ENCODE measurements at places on chromosomes 16 and 17.

- no peak for DNase-seq
Observed at GRCh38 chr17:44829523-44830358, at the start of gene GJC1. Gene GJC1 (minus strand): TSS chr17:44830287. CDS start chr17:44805817, 24,470 bp downstream.

- no peak for DNase-seq
Observed at GRCh38 chr16:87068762-87069150, 248.4 kb downstream of the C16orf95 start.

- DNase-seq: no peak
Observed at GRCh38 chr17:67435122-67435521, 58.0 kb downstream of the PITPNC1 start.

DNA sequence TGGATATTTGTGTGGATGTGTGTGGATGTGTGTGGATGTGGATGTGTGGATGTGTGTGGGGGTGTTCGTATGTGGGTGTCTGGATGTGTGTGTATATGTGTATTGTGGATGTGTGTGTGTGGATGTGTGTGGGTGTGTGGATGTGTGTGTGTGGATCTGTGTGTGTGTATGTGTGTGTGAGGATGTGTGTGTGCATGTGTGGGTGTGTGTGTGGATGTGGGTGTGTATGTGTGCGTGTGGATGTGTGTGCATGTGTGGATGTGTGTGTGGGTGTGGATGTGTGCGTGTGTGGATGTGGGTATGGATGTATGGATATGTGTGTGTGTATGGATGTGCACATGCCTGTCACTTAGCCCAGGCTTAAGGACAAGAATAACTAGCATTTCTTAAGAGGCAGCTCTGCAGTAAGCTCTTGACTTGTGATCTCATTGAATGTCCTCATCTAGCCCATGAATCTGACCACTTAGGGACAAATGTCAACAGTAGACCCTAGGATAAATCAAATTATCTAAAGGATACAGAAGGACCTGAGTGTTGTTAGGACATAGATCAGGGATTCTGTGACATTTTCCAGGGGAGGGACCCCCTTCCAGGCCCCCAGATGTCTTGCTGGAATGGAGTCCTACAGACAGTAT lies 83.5 kb downstream of the BMERB1 start:
- DNase-seq: no peak

DNA sequence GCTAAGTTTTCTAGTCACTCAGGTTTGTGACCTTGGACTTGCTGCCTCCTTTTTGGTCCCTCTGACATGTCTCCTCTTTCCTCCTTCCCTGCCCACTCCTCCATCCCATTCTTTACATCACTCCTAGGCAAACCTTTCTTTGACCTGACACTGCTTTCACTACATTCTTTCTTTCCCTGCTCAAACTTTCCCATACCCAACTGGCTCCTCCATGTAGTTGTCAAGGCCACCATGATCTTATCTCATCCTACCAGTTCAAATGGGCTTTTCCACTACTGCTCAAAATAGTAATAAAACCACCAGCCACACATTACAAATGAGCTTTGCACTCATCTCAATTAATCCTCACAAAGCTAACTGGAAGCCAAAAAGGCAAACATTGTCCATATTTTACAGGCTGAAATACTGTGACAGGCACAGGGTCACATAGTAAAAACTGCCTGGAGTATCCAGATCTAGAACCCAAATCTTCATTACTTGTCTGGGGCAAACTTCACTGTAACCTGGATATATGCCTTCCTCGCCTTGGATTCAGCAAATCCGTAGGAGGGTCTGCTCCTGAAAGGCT lies 14.4 kb downstream of the MRPS23 start:
- DNase-seq: no peak

DNA sequence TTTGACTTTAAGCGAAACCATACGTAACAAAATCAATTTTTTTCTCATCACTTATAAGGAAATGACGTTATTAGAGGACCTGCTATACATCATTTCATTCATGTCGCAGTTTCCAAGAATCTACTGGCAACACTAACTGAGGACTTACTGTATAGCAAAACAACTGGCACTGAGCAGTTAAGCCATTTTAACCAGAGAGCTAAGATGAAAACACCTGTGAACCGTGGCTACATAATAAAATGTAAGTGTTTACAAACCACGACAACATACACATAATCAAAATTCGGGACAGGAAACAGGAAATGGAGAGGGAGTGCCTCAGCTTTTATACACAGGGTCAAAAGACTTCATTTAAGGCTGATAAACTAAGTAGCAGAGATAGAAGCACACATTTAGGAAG lies 29.5 kb downstream of the METTL16 start:
- no peak for DNase-seq

DNA sequence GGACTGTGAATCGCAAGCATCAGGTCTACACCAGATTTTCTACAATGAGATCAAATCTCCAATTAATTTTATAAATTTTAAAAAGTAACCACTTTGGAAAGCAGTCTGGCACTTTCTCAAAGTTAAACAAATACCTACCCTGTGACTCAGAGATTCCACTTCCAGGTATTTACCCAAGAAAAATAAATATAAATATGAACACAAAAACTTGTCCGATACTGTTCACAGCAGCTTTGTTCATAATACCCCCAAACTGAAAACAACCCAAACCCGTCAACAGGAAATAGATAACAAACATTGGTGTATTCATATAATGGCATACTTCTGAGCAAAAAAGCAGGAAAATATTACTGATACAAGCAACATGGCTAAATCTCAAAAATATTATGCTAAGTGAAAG lies 12.1 kb downstream of the ZDHHC7 start:
- peak; percentile 43 for DNase-seq

DNA sequence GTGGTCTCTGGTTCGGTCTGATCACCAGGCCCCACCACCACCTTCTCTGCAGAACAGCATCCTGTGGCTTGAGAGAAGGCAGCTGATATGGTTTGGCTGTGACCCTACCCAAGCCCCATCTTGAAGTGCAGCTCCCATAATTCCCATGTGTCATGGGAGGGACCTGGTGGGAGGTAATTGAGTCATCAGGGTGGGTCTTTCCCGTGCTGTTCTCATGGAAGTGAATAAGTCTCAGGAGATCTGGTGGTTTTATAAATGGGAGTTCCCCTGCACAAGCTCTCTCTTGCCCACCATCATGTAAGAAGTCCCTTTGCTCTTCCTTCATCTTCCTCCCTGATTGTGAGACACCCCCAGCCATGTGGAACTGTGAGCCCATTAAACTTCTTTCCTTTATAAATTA lies 352.3 kb upstream of the CDH5 start:
- DNase-seq: no peak

- no peak for DNase-seq
Observed at GRCh38 chr16:16163571-16163970, 59.7 kb downstream of the ABCC6 start.

GRCh38 chr17:2710071-2710802 lies 1.3 kb downstream of the CLUH start:
- DNase-seq: no peak

GRCh38 chr17:38574712-38575111 lies 31.0 kb downstream of the SRCIN1 start:
- no peak for DNase-seq

DNA sequence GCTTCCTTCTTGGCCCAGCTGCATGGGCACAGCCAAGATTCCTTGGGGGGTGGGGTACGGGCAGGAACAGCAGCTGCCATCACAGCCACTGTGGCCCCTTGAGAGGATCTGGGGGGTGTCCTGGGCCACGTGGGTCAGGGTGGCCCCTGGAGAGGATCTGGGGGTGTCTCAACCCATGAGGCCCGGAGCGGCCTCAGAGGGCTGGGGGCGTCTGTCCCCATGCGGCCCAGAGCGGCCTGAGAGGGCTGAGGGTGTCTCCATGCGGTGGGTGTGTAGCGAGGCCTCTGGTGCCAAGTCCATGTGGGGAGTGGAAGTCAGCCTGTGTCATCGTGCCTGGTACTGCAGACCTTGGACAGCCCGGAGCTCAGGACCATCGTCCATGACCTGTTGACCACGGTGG lies 13.7 kb downstream of the TSC2 start:
- no peak for DNase-seq

GRCh38 chr17:34542700-34543336 lies 36.6 kb upstream of the TMEM132E start:
- DNase-seq: peak; percentile 7

DNA sequence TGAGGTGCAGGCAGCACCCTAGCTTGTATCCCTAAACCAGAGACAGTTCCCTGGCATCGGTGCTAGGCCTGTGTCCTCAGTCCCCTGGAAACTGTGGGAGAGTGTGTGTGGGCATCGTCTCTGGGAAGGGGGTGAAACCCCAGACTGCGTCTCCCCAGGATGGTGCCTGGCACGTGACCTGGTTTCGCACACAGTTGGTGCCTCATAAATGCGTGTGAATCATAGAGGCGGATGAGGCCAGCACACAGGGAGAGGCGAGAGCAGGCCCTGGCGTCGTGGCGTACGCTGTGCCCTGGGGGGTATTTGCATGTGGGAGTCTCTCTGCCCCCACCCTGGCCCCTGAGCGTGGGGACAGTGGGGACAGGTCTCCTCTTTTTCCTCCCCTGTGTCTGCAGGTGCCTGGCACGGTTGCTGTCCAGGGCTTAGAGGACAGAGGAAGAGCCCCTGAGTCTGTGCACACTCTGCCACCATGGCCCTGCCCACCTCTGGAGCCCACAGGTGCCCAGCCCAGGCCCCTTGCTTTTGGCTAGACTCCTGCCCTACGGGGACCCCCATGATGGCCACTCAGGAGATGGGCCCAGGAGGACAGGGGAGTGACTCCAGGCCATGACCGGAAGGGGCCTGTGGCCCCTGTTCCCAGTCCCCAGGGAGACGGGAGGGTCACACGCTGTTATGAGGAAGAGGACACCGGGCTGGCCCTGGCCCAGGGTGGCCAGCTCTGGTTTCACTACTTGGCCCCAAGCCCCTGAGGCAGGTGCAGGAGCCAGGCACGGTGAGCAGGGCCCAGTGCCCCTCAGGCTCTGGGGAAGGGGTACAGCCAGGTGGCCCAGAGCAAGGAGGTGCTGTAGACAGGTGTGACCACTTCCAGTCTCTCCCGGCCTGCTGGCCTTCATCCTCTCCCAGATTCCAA lies 1.3 kb upstream of the FSCN2 start:
- no peak for DNase-seq

DNA sequence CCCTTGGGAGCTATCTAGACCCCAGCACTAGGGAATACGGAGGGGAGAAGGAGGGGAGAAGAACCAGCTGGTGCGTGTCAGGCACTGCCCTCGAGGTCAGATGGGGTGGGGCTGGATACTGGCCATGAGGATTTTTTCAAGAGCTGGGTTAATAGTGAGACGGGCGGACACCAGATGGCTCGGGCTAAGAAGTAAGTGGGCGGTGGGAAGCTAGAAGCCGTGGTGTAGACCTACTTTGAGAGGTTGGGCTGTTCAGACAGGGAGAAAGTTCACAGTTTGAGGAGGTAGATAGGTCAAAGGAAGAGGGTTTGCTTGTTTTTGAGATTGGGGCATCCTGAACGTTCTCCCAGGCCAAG lies 303.8 kb downstream of the SEC14L1 start:
- no peak for DNase-seq

- no peak for DNase-seq
Observed at GRCh38 chr16:27204312-27204915, 1.1 kb downstream of the KDM8 start.

- DNase-seq: peak; percentile 86
Observed at GRCh38 chr17:78315355-78316114, 44.3 kb downstream of the SOCS3 start.

GRCh38 chr17:17985555-17985954 lies 12.9 kb downstream of the DRC3 start:
- DNase-seq: no peak

- no peak for DNase-seq
Observed at GRCh38 chr16:72049110-72049509, 5.2 kb upstream of the HP start.

DNA sequence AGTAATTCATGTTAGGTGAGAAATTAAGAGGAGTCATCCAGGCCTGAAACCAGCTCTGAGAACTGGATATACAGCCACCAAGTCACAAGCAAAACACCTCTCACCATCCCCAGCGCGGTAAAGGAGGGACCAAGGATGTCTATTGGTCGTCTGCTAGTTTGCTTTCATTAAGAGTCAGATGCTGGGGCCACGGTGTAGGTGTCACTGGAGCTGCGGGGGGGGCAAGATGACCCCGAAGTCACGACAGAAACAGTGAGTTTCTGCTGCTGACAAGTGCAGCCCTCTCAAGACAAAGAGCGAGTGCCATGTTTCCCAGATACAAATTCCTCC lies 790 bp downstream of the NCBP3 start:
- DNase-seq: peak; percentile 7

DNA sequence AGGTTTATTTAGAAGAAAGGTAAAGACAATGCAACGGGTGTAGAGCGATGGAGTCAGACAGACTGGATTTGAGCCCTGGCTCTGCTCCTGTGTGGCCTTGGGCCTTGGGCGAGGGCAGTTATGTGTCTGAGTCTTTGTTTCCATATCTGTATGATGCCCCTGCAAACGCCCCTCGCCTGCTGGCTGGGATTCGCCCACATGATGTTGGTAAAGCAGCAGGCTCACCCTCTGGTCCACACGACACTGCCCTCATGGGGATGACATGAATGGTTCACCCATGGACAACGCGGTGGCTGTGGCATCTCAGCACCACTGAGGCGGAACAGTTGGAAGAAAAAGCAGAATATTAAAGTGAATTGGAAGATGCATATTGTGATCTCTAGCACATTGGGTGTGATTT lies 60.3 kb downstream of the FOXL1 start:
- DNase-seq: no peak

GRCh38 chr16:2512735-2513404 lies 882 bp upstream of the ATP6V0C start:
- DNase-seq: no peak

GRCh38 chr17:78653382-78653781 lies 76.2 kb upstream of the DNAH17 start:
- no peak for DNase-seq

DNA sequence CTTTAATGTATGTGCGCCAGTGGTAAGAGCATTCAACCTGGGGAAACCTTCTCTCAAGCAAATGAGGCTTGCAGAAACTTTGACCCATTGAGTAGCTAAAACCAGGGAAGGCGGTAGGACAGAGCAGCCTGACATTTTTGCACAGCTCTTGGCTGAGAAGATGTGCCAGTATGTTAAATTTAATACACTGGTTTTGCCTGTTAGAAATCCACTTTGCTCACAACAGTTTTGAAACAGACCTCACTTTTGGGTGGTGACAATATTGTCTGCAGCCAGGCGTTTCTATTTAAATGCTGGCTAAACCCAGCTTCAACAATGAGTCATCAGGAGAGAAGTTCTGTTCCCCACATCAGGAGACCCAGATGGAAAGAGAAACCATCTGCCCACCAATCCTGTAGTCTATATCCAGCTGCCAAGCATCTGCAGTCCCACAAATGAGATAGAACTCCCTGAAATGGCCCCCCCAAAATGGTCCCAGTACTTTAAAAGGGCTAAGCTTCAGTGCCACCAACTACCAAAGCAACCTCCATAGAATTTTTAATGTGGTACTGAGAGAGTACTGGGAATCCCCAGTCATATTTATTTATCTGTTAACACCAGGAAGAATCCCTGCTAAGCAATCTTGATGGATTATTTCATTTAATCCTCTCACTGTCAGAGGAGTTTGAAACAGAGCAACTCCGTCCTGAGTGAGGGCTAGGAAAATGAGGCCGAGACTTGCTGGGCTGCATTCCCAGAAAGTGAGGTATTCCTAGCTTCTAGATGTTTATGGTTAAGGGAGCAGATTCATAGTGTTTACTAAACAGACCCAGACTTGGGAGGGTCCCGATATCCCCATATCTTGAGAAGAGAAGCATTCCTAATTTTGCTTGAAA lies 29.0 kb upstream of the CLEC3A start:
- no peak for DNase-seq

All from LoVo (cell line).